ENCODE measurements at places on chromosomes 1 and 21.

GRCh38 chr1:246459221-246459620 lies 47.9 kb downstream of the SMYD3 start:
- DNase-seq, result no peak

- DNase-seq, result no peak
Observed at GRCh38 chr1:219926363-219926998, 1.9 kb downstream of the SLC30A10 start.

DNA sequence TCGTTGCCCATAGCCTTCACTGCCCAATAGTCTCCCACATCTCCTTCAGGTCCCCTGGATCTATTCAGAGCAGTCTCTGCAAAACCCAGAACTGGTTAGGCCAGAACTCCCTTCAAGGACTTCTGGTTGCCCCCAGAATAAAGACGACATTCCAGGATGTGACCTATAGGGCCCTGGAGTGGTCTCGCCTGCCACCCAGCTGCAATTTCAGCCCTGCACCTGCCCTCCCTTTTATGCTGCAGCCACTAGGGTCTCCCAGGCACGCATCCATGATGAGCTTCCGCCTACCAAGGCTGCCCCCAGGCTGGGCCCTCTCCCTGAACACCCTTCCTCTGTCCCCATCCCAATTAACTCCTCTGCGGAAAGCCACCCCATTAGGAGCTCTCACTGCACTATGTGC lies 7.2 kb upstream of the TSPEAR start:
- no peak for DNase-seq

DNA sequence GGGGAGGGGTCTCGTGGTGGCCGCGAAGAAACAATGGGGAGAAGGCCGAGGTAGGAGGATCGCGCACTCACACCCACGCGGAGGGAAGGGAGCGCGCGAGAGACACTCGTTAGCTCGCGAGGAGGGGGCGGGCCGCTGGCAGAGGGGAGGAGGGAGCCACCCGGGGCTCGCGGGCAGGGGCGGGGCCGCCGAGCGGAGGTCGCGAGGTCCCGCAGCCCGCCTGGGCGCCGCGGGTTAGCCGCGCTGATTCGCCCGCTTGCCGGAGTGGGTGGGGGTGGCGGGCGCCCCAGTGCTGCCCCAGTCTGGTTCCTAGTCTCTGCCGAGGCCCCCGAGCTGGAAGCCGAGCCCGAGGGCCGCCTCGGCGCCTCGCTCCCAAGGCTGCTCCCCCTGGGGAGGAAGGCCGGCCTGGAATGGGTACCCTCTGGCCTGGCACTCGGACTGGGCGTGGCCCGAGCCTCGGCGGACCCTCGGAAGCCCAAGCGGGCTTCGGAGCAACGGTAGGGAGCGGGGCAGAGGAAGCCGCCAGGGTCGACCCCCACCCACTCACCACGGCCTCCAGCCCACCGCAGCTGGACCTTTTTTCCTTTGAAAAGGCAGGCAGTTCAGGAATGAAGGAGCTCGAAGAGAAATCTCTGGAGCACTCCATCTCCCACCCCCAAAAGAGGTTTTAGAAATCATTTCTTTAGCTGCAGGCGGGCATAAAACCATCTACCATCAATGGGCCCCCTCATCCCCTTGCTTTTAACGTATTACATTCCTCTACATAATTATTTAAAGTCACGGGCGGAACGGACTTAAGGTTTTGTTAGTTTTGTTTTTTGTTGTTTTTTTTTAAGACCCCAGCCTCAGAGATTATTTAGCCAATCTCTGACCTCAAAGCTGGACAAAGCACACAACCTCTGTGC lies 722 bp upstream of the TUT4 start:
- DNase-seq, result peak; percentile 95

- peak; percentile 24 for DNase-seq
Observed at GRCh38 chr1:28087614-28088167, 719 bp downstream of the EYA3 start.

DNA sequence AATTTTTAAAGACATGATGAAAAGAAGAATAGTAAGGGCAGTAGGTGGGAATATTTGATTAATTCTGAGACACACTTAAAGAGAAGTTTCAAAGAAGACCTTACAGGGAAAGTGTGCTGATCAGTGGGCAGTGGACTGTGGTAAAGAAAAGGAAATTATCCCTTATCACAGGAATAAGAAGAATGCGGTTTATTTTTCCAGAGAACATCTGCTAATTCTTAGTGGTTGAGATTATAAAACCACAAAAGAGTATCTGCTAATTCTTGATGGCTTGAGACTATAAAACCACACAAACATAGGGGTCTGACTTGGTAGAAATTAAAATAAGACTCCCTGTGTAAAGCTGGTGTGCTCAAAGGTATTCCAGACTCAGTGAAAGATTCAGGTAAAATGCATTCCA lies 60.0 kb upstream of the KCTD3 start:
- no peak for DNase-seq

DNA sequence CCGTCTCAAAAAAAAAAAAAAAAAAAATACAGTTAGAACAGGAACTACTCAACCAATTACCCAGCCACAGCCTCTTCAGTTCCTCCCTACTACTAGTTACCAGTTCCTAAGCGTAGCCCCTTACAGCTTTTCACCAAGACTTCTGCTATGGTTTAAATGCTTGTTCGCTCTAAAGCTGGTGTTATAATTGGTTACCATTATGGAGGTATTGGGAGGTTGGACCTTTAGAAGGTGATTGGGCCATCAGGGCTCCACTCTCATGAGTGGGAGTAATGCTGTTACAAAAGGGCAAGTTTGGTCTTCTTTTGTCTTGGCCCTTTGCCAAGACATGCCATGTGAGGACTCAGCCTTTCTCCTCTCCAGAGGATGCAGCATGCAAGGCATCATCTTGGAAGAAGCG lies 3.0 kb upstream of the SMPDL3B start:
- no peak for DNase-seq

DNA sequence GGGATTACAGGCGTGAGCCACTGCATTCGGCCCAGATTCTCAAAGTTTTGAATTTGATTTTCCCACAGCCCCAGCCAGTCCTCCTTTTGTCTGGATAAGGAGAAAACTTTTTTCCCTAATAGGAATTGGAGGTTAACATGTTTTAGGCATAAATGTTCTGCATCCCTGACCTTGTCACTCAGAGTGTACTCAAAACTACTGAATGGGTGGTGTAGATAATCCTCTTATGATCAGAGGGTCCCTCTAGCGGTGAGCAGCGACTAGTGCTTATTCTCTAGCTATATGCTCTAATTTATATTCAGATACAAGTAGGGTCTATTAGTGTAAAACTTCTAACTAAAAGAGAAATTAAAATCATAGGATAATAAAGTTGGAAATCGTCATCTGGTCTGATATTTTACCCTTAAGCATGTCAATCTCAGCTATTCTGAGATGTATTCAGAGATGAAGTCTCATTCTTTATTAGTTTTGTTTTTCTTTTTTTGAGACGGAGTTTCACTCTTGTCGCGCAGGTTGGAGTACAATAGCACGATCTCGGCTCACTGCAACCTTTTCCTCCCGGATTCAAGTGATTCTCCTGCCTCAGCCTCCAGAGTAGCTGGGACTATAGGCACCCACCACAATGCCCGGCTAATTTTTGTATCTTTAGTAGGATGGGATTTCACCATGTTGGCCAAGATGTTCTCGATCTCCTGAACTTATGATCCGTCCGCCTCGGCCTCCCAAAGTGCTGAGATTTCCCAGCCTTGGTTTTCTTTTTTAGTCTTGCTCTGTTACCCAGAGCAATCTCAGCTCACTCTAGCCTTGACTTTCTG lies 2.7 kb upstream of the PSMD4 start:
- DNase-seq, result peak; percentile 70

DNA sequence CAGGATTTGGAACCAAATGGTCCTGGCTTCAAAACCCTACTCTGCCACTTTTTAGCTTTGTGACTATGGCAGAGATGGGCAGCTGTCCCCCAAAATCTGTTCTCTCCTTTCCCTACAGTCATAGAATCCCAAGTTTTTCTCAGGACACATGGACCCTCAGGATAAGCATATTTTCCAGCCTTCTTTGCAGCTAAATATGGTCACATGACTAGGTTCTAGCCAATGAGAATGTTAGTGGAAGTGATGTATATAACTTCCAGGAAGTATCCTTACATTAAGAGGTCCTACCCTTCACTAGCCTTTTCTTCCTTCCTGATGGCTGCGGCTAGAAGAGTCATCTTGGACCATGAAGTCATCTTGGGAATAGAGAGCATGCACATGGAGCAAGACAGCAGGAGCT lies 5.9 kb downstream of the IGSF3 start:
- DNase-seq, result no peak

GRCh38 chr1:150564051-150564991 lies 15.1 kb downstream of the MCL1 start:
- DNase-seq, result no peak

DNA sequence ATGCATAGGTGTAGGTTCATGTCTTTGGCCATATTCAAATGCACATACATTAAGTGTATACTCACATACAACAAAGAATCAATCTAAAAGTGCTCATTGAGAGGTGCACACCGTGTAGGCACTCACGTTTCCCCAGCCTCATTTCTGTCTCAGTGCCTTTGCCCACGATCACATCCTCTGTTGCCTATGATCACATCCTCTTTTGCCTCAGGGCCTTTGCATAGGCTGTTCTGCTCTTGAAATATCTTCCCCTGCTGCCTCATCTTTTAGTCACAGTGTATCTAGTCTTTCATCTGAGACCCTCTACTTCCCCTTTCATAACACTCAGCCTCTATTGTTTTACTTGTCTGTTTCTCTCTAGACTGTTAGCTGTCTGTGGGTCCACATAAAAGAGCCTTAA lies 69.3 kb downstream of the FOXD2 start:
- DNase-seq, result no peak

DNA sequence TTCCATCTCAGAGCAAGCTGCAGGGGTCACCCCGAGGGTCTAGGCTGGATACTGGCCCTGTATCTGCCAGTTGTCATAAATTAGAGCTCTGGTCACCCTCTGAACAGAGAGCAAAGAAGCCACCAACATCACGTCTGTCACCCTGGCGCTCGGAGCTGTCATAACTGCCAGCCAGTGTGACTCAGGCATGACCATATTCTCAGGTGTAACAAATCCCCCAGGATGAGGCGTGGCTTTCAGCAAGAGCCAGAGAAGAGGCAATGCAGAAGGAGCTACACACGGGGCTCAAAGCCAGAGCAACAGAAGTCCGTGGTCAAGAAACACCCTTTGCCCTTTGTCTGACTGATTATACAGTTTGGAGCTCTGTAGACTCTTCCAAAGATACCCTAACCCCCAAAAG lies 40.0 kb downstream of the PRAMEF20 start:
- no peak for DNase-seq

DNA sequence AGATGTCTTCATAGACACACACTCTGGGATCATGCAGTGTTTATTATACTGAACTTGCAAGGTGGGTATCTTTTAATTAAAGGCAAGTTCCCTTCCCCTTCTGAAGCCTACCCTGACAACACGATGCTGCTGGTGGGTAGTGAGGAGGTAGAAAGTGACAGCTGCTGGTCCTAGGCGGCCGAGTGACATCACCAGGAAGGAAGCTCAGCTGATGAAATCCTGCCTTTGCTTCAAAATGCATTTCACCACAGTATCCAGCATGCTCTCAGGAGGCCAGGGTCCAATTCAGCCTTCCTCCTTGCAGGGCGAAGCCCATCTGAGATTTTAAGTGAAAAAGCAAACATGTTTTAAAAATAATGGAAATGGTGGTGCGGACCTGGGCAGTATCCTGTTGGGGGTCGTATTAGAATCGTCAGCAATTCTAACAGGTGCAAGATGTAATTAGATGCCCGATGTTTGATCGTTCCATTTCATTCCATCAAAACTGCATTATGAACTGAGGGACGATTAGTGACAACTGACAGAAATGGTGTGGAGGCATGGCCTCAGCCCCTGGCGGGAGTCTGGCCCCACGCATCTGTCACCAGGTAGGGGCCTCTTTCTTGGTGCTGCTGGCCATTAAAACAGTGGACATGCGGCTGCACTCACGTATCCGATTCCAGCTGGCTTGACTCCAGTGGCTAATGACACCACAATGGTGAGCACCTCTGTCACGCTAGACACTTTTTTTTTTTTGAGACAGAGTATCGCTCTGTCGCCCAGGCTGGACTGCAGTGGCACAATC lies 324.8 kb upstream of the C1orf174 start:
- no peak for DNase-seq

GRCh38 chr1:91884459-91885212 lies 1.3 kb downstream of the TGFBR3 start:
- DNase-seq, result peak; percentile 38

DNA sequence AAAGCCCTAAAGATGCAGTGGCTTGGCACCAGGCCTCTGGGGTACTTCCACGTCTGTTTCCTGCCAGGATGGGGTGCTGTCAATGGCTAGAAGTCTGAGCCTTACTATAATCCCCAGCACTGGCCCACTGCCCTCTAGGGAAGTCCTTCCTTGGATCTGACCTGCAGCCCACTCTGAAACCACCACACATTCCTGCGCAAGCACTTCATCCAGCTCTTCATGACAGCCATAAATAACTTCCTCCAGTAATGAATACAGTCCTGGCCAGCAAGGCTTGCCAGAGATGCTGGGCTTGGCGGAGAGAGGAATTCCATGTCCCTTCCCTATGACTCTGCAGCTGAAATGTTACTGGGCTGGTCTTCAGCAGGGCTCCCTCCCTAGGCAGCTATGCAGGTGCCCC lies 32.6 kb downstream of the ALPL start:
- peak; percentile 82 for DNase-seq

DNA sequence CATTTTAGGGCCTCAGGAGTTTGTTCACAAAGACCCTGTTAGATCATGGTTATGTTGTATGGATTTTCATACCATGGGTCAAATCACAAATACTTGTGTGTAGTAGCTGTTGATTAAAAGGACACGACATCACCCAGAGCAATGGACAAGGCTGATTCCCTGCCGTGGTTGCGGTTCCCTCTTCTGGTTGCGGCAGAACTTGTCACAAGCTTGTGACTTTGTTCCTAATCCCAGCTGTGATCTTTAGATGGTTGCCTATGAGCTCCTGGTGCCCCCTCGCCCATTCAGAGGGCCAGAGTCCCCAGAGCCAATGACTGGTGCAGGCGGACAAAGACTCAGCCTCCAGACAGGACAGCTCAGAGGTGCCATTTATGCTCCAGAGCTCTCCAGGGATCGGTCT lies 11.8 kb upstream of the SDHB start:
- DNase-seq, result no peak

GRCh38 chr1:186996816-186997215 lies 168.1 kb downstream of the PLA2G4A start:
- no peak for DNase-seq

DNA sequence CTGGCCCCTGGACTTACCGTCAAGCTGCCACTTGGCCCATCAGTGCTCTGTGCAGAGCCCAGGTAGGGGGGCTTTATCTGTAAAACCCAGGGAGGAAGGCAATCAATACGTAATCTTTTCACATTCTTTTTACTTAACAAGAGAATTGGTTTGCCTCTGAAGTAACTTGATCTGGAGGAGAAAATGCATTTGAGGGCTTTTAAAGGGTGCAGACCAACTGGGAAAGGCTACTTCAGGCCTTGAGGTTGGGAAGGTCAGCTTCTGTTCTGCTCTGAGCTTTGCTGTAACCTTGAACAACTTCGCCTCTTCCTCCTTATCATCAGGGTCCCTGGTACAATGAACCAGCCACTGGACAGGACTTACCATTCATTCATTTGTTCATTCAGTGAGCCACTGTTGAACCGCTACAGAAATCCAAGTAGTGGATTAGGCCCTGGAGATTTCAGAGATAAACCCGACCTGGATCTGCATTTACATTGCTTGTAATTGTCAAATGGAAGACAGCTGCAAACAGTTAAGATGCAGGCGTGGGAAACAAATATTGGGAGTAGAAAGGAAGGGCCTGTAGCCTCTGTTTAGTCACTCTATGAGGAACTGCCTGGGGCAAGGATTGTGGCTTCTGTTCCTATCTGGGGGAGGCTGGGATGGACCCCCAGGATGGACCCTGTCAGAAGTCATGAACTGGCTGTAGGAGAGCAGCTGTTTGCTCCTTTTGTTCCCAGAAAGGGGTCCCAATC lies 90.9 kb downstream of the MAN1C1 start:
- DNase-seq, result no peak

GRCh38 chr21:29975776-29976175 lies 36.0 kb upstream of the GRIK1 start:
- no peak for DNase-seq

Data from femur (tissue), 1 donor.